ENCODE measurements at places on chromosomes 5 and 9.

DNA sequence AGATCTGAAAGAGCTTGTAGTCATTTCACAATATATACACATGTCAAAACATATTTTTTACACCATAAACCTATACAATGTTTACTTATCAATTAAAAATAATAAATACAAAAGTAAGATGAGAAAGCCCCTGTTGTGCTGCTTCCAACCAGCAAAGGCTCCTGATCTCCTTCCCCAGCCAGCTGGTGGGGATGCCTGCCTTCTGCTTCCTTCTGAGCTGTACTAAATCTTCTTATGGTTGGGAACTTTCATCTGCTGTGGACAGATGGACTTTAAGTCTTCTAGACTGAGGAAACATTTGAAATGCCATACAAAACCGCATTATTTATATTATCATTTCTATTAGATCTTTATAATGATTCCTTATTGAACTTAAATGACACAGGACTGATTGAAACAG, 745.3 kb upstream of the CHD1 start:
- DNase-seq, result no peak

GRCh38 chr9:6676254-6676921, 30.9 kb upstream of the GLDC start:
- no peak for DNase-seq

GRCh38 chr5:31169379-31169778, 24.1 kb upstream of the CDH6 start:
- no peak for DNase-seq

DNA sequence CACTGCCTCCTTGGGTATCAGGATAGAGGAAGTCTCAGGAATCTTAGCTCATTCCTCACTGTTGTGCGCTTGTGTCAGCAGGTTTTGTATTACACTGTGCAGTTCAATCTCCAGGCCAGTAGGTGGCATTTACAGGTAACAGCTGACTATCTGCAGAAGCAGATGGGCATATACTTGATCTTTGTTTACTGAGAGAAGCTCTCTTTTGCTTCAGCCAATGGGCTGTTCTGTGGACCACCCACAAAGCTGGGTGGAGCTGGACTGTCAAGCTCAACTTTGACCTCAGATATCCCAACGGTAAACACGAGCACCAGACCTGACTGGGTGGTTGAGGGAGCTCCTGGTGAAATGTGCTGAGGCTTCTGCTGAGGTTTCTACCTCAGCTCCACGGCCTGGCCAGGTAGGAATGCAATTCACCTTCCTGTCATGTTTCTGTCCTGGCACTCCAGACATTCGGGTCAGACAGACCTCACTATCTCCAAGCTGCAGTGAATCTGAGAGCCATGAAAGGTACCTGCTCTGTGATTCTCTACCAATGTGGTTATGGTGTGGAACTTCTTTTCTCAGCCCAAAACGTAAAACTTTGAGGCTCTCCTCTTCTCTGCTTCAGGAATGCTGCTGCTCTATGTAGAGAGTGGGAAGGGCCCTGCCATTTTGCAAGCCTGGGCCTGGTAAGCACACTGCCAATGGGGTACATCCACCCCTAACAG, 167.9 kb upstream of the ACTBL2 start:
- peak; percentile 74 for DNase-seq

DNA sequence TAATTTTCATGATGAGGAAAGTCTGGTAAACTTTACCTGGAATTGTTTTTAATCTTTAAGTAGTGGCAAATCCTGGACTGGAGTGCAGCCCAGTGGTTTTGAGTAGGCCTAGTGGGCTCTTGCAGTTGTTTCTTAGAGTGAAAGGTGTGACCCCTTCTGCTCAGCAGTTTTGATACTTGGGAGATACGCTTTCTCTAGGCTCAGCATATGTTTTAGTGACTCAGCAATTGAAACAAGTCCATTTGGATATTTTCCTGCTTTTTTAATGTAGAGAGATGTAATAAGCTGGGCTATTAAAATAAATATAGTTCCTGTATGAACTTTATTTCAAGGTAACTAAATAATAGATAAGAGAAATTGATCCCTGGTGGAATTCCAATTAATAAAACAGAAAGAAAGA, 6.0 kb downstream of the POLR3G start:
- peak; percentile 26 for DNase-seq

DNA sequence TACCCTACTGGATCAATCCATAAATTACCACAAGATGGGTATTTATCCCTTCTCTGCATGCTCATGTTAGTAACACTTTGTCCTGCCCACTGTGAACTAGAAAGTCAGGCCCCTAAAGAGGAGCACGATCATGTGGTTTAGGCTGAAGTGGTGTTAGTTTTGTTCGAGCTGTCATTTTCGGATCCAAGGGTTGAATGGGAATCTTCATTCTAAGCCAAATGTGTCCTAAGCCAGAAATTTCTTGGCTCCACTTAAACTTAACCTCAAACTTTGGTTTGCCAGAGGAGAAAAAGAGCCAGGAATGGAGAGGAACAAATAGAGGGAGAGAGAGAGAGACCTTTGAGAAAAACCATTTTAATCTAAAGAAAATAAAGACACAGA, 837.7 kb upstream of the ZNF608 start:
- DNase-seq, result no peak

DNA sequence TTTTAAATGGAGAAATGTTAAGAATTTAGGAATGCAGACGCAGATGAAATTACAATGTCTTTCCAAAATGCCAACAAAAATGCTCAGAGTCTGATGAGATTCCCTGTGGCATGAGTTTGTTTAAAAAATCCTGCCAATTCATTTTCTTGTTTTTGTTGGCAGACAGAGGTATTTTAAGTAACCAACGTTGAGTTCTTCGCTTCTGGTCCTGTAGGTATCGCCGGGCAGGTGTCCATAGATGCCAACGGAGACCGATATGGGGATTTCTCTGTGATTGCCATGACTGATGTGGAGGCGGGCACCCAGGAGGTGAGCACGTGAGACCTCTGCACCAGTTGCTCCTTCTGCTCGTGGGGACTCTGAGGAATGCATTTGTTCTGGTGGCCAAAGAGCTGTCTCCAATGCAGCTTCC, 69.4 kb downstream of the NPR3 start:
- no peak for DNase-seq

- no peak for DNase-seq
Measured at GRCh38 chr9:91907484-91908292, 42.3 kb downstream of the ROR2 start.

GRCh38 chr9:70285246-70285645, 26.5 kb downstream of the SMC5 start:
- DNase-seq, result peak; percentile 29

- no peak for DNase-seq
Measured at GRCh38 chr9:112642126-112642525, 75.8 kb downstream of the INIP start.

- peak; percentile 45 for DNase-seq
Measured at GRCh38 chr5:36656556-36656955, 50.1 kb downstream of the SLC1A3 start.

- DNase-seq, result no peak
Measured at GRCh38 chr5:148484651-148485050, 100.9 kb downstream of the FBXO38 start.

DNA sequence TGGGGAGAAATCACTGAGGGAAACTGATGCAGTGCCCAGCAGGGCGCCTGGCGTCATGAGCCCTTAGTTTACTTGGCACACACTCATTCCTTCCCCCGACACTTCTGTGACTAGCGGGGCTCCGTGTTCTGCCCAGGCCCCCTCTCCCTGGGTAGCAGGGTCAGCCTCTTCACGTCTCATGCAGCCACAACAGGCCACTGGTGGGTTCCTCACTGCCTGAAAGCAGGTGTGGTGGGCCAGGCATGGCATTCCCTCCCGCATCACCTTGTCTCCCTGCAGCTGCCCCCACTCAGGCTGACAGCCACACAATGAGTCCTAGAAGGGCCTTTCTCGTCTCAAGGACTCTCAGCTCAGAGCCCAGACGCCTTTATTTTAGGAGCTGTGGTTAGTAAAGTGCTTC, 51.1 kb upstream of the CPLX2 start:
- DNase-seq, result no peak

GRCh38 chr5:53645078-53645477, 84.6 kb downstream of the NDUFS4 start:
- no peak for DNase-seq

GRCh38 chr9:120412425-120412951, 167.5 kb downstream of the CDK5RAP2 start:
- peak; percentile 73 for DNase-seq

DNA sequence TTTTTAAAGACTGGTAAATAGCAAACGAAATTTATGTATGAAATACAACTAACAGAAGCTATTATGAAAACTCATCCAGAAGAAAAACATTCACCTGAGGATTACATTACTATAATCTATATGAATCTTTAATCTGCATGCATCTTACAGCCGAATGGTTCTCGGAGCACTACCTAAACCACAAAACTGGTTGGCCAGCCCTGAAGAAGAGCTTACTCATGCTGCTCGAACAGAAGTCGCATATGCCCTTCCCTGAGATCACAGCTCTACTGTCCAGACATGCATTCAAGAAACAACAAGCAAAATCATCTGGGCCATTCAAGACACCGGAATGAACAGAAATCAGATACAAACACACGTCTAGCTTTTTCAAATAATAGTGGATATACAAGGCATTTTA, 931.0 kb upstream of the DMAC1 start:
- no peak for DNase-seq

- DNase-seq, result no peak
Measured at GRCh38 chr5:65981548-65981947, 55.2 kb downstream of the ERBIN start.

DNA sequence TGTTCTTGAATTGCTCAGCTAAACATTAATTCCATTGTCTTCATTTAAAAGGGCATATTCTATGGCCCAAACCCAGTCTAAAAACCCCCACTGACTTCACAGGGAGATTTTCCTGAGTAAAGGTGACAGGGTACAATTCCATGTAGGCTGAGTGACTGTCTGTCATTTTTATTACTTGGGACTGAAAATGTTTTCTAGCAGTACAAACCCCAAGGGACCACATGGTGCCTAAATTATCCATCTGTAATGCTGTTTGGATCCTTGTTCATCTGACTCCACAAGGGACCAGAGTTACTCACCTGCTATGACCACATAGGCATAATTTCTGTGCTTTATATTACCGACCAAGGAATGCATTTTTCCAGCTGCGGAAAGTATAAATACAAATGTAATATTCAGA, 349.1 kb downstream of the ZNF608 start:
- no peak for DNase-seq

- peak; percentile 73 for DNase-seq
Measured at GRCh38 chr5:60677850-60678664, 21.9 kb downstream of the DEPDC1B start.

DNA sequence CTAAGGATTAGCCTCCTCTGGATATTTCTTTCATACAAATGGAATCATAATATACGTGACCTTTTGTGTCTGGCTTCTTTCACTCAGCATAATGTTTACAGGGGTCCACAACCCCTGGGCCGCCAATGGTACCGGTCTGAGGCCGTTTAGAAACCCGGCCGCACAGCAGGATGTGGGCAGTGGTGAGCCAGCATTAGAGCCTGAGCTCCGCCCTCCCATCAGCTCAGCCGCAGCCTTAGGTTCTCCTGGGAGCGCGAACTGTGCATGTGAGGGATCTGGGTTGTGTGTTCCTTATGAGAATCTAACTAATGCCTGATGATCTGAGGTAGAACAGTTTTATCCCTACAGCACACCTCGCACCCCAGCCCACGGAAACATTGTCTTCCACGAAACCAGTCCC, 229.7 kb downstream of the ICE1 start:
- DNase-seq, result no peak

- DNase-seq, result no peak
Measured at GRCh38 chr9:127078988-127079387, 43.4 kb downstream of the ANGPTL2 start.

DNA sequence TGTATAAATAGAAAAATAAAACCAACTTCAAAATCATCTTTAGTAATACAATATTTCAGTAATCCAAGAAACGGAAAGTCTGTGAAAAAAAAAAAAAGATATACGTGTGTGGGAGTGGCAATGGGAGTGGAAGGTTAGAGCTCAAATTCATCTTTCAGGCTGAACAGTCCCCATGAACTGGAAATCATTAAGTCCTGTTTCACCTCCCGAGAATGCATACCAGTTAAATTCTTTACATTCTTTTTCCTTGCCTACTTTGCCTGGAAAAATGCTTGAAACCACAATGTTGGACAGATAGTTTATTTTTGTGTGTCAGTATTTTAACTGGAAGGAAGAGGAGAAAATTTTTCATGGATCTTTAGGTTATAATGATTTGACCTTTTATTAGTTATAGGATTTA, 166.8 kb downstream of the MUSK start:
- peak; percentile 89 for DNase-seq

DNA sequence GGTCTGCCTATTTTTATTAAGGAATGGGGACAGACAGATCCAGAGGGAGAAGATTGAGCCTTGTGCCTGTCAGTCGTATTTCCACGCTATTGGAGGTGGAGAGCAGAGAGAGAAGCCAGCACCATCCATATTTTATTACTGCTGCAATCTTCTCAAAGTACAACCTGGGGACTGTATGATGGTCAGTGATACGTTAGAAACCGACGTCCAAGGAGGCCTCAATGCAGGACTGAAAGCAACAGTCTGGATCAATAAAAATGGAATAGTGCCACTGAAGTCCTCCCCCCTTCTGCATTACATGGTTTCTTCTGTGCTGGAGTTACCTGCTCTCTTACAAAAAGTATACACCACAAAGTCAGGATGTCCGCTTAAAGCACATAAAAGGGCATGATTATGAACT, 21.9 kb upstream of the DTWD2 start:
- DNase-seq, result no peak

DNA sequence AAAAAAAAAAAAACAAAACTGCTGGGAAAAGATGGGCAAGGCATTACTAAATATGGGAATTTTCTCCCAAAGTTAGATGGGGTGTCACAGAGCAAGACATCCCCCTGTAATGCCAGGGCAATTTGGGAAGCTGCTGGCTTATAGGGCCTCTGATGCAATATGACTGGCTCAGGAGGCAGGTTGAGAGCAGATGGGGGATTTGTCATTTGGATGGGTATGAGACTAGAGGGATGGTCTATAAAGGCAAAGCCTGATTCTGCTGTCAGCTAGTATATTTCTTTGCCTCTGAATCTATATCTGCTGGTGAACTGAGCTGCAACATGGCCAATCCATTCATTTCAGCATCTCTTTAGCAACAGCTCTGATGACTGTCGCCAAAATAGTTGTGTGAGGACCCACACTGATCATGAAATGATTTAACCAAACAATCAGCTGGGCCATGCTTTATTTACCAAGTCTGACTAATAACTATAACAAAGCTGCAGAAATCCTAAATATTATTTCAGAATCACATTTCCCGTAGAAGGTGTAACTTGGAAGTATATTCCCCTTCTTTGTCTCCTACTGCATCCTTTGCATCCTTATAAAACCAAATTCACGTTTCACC, 455.1 kb upstream of the ZNF608 start:
- DNase-seq, result no peak

- DNase-seq, result no peak
Measured at GRCh38 chr9:8552732-8553131, 753.2 kb upstream of the DMAC1 start.

DNA sequence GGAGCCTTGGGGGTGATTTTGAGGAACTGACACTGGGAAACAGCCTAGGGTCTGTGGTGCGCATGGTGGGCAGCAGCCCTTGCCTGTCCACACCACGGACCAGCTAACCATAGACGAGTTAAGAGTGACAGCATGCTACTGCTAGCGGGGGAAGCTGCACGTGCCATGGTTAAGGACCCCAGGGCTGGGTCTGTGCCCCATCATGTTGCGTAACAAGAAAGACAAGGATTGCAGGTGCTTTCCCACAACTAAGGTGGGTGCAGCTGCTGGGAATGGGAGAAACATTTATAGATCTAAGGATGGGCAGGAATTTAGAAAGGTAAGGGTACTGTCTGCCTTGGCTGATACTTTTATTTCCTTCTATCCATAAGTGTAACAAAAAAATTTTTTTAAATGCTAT, 17.9 kb upstream of the KCNMB1 start:
- no peak for DNase-seq

All from fibroblast of mammary gland (primary cell).